A172 (cell line): ENCODE measurements at places on chromosomes 12 and 14. TPM values are rescaled to one million over a fixed set of nuclear protein-coding genes. Genes with fewer than 3 reads are reported as not detected.

DNA sequence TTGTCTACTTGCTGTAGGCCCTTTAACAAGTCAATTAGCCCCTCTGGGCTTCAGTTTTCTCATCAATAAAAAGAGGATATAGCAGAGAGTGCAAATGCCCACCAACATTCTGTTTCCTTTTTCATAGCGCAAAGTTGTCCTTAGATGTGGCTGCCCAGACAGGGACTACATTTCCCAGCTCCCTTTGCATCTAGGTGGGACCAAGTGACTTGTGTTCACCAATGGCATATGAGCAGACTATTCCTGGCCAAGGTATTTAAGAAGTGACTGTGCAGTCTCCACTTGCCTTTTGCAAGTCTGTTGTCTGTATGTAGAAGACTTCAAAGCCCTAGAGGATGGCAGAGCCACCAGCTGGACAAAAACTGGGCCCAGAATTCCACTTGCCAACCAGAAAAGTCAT, 59.7 kb downstream of the DAO start:
- peak; percentile 28 for DNase-seq

- DNase-seq: peak; percentile 21
Measured at GRCh38 chr12:47360771-47361388, 281.1 kb upstream of the AMIGO2 start.

DNA sequence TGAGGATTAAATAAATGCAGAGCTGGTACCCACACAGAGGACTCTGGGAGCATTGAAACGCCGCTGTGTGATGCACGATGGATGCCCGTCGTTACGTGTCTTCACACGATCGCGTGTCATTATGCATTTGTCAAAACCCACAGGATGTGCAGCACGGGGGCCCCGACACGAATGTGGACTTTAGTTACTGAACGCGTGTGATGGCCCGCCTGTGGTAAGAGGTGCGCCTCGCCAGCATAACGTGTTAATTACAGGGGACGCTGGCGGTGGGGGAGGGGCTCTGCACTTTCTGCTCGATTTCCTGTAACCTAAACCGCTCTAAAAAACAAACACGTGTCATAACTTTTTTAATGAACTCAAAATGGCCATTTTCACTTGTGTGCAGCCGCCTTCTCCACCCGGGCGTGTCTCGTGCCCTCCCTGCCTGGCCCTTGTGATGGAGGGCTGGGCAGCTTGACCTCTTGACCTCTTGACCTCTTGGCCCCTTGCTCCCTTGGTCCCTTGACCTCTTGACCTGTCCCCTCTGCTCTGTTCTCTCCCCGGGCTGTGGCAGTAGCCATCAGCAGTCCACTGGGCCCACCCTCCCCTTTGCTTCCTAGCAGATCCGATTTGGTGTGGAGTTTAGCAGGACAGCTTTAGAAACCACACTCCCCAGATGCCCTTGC, 33.7 kb upstream of the GALNT9 start:
- DNase-seq: no peak

DNA sequence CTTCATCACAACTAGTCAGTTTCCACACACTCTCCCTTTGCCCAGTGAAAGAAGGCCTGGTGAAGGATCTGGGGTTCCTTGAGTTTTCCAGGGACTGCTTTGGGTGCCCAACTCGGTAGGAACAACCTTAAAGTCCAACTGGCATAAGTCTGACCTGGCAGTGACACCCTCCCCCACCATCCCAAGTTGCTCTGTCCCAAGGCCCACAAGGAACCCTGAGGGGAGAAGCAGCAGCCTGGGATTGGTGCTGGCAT, 1.6 kb downstream of the KMT2D start:
- DNase-seq: no peak

DNA sequence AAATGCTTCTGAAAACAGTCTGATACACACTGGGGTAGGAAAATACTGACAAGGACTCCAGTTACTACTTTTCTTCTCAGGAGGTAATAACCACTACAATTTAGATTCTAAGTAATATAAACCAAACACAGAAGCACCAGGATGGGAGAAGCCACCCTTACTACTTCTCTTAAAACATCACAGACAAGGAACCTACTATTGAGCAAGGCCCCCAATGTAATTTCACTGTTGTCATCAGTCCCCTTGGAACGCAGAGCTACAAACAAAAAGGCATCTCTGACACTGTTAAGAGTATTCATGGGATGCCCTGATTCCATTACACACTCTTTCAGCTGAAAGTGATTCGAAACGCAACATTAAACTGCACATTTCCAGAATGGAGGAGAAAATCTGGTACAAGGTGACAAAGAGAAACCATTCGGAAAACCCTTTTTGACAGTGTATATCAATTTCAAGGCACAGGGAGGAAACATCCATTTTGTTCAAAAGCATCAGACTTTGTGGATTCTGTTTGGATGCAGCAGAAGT, 185.9 kb downstream of the PPM1H start:
- DNase-seq: no peak

DNA sequence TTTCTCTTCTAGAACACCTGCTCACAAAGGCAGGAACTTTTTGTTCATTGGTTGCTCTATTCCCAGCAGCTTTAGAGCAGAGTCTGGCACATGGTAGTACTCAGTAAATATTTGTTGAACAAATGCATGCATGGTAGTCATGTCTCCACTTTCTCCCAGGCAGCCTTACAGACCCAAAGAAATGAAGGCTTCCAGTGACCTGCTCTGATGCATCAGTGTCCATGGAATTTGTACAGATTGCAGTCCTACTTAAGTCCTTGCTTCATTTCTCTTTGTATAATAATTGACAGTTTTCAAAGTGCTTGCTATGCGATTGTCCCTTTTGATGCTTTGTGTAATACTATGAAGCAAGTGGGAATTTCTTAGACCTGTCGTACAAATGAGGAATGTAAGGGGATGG, 119.6 kb downstream of the DERA start:
- DNase-seq: no peak

GRCh38 chr14:50785457-50786063, 45.4 kb downstream of the NIN start:
- no peak for DNase-seq

GRCh38 chr14:75084513-75084912, 15.1 kb downstream of the ZC2HC1C start:
- DNase-seq: peak; percentile 31

GRCh38 chr14:100887728-100888335, 15.7 kb downstream of the RTL1 start:
- DNase-seq: no peak

- no peak for DNase-seq
Measured at GRCh38 chr14:61153431-61153830, 127.7 kb downstream of the TMEM30B start.

- DNase-seq: no peak
Measured at GRCh38 chr12:112151766-112152541, 26.6 kb downstream of the TRAFD1 start.

GRCh38 chr12:56375598-56376434, 13.2 kb upstream of the APOF start:
- DNase-seq: no peak

DNA sequence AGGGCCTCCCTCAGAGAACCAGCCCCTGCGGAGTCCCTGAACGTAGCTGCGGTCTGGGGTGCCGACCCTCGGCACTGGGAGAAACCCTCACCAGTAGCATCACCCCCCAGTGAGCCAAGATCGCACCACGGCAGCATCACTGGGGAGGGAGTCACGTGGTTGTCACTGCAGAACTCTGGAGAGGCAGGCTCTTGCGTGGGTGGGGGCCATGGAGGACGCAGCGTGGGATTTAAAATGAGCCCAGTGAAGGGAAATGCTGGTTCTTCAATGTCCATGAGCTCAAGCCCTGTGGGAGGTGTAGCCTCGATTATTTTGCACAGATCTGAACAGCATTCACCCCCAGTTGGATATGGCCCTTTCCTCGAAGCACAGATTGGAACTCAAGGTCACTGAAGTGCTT, 3.9 kb upstream of the GALNT9 start:
- no peak for DNase-seq

- no peak for DNase-seq
Measured at GRCh38 chr14:68681256-68682011, 111.4 kb downstream of the ZFP36L1 start.

The RPS29 gene
- total RNA-seq: 1,242 and 2,235 TPM in 2 replicates

The WASHC4 gene
- 43.7 and 52.1 TPM in 2 replicates for total RNA-seq

The OR6S1 gene
- total RNA-seq: not detected in 2 replicates

The MANSC4 gene
- not detected in 2 replicates for total RNA-seq

The MYH6 gene
- total RNA-seq: not detected in 2 replicates
